ENCODE measurements at places on chromosomes 12 and 14. TPM values are rescaled to one million over a fixed set of nuclear protein-coding genes. Genes with fewer than 3 reads are reported as not detected.

The SCNN1A gene
- total RNA-seq = 13.7 TPM

The TAS2R50 gene
- total RNA-seq = not detected

The TIGAR gene
- total RNA-seq = 42.0 TPM

The HPD gene
- total RNA-seq = 2.1 TPM

The POTEG gene
- total RNA-seq = 0.06 TPM

The CCDC38 gene
- total RNA-seq = 0.09 TPM

The KERA gene
- total RNA-seq = not detected

The OTOGL gene
- total RNA-seq = not detected

The C14orf93 gene
- total RNA-seq = 2.4 TPM

The RDH16 gene
- total RNA-seq = not detected

The LMNTD1 gene
- not detected for total RNA-seq

The GPRC5D gene
- total RNA-seq = 0.22 TPM

The ENDOU gene
- not detected for total RNA-seq

The SLC38A2 gene
- 79.9 TPM for total RNA-seq

The BEGAIN gene
- total RNA-seq = 7.1 TPM

The CD4 gene
- total RNA-seq = not detected

The KRT75 gene
- total RNA-seq = 0.26 TPM

The KRT85 gene
- total RNA-seq = not detected

The KCNC2 gene
- total RNA-seq = not detected

The KLRB1 gene
- not detected for total RNA-seq

The KRT74 gene
- total RNA-seq = not detected

Measured in A549 treated with GW870086 at 1 μM for 4 hours (cell line).